NCI-H1092 treated with DMSO at 0.1 percent for 48 hours (cell line): ENCODE measurements at places on chromosomes 3 and 15.

DNA sequence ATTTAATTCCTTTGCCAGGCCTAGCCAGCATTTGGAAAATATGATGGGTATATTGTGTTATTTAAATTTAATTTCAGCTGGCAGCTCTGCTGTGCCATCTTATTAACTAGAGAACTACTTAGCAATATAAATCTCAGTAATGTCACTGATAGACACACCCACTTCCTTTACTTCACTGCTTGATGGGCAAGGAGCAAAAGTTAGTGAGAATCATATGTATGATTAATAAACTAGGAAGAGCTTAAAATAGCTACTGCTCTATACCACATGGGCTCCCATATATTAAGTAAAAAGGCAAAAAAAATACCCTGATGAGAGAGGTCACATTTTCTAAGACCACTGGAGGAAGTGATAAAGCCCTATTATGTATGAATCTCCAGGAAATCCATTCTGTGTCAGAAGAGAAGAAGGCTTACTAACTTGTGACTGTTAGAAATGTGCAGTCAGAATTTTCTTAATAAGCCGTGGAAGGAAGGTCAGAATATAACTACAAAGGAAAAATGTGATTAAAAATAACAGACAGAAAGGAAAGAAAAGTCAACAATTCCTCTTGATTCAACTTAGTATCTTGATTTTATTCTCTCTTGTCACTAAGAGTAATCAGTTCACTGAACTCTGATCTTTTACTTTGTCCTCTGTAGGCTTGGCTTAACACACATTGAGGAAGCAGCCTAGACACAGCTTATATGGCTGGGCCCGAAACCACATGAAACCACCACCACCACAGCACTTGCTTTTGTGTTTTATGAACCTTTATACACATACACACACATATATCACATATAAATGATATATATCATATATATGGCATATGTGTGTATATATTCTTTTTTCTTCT, 1233.9 kb upstream of the ALCAM start:
- no peak for DNase-seq

- DNase-seq = no peak
These were observed 1432.1 kb upstream of the GBE1 start for GRCh38 chr3:83193526-83193925.

DNA sequence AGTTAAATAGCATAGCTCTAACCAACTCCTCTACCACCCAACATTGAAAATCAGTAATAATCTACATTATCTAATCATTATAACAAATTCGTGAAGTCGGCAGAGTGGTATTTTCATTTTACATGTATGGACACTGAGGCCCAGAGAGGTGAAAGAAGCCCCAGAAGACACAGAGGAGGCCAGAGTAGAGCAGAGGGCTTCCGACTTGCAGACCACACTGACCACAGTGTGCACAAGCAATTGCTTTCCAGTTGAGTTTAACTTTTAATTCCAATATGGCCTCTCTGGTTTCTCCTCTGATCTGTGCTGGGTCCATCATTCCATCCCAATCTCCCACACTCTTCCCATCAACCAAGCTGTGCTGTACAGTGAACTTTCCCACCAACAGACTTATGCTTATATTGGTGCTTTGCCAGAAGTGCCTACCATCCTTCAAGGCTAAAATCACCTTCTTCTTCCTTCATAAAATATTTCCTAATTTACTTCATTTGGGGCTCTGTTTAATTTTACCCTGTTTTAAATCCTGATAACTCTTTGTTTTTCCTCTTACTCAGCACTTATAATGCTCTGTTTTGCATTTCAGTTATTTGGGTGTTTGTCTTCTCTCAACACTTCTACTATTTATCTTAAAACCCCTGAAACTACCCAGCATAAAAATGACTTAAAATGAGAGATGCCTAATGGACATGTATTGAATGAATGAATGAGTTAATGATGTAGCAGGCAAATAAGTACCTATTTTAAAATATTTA, 81.8 kb upstream of the TNFSF10 start:
- DNase-seq = no peak

GRCh38 chr15:87609894-87610293, 646.6 kb downstream of the NTRK3 start:
- no peak for DNase-seq

GRCh38 chr15:40182358-40183029, 21.6 kb downstream of the BUB1B start:
- DNase-seq = no peak
